ENCODE measurements at places on chromosomes 13 and 19.

DNA sequence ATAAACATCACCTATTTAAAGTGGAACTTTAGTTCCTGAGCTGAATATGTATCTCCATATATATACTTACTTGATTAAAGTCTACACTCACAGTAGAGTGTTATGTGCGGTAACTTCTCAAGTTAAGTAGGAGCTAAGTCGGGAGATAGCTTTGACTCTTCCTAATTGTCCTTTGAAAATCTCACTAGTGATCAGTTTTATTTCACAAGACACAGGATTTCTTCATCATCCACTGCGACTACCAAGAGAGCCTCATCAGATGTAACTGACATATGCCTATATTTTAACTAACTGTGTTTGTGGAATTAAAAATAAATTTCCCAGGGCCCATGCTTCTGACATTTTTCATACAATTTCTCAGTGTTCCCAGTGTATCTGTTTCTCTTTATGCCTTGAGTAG is 1664.0 kb downstream of the EFNB2 start:
- no peak for DNase-seq

- DNase-seq, result peak; percentile 59
These were observed 99.2 kb downstream of the SLC7A1 start for GRCh38 chr13:29496241-29496712.

DNA sequence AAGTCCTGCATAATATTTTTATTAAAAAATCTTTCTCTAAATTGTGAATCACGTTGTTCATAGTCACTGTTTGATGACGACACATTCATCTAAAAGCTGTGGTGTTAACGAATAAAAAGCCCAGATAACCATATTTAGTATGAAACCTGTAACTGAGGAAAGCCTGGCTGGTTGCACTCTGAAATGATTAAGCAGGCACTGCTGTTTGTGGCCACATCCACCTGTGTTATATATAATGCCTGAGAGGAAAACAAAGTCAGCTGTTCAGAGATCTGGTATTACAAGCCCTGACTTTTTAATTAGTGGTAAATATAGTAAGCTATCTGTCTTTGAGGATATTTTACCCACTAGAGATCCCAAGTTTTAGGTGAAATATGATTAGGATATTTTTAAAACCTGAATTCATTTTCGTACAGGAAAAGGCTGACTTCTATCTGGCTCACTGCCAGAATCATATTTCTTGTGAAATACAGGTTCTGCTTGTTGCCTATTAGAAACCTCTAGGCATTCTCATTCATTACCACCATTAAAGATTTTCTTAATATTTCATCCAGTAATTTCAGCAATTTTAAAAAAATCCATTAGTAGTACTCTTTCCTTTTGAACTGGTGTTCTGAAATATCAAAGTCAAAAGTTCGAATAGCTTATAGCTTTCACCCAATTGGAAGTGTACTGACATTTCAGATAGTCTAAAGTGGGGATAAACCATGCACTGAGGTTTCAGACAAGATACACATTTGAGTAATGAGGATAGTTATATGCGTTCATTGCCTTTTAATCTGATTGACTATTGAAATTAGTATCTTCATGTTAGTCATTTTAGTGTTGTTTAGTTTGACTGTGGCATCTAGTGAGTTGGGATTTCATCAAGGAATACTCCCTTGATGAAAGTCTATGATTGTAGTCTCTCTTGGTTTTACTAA is 79.7 kb downstream of the LMO7 start:
- peak; percentile 62 for DNase-seq

DNA sequence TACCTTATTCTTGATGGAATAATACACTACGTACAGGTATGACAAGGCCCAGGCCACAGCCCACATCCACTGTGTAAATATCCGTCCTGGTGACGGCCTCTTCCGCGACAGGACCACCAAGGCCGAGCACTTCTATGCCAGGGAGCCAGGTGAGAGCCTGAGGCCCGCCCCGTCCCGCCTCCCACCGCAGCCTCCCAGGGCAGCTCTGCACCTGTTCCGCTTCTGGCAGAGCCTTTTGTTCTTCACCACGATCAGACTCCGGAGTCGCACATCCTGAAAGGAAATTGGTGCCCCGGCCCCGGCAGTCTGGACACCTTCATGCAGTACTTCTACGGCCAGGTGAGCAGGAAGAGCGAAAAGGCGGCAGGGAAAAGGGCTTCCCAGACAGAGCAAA is 10.6 kb upstream of the ZNF358 start:
- no peak for DNase-seq

GRCh38 chr13:104357672-104358354 is 1291.6 kb upstream of the SLC10A2 start:
- no peak for DNase-seq

DNA sequence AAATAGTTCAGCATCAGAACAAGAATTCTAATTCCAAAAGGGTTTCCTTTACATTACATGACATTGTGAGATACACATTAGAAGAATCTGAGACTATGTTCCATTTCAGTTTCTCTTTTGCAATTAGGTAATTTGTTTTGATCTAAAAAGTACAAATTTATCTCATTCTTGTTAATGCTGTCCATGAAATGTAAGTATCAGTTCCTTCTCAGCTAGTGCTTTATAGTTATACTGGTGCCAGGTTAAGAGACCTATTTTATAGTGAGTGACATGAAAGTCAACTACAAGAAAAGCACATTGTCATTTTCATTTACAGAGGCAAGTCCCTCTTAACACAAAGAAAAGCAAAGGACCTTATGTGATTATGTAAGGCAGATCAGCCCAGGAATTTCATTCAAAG is 43.9 kb downstream of the RCBTB2 start:
- no peak for DNase-seq

GRCh38 chr13:62635161-62635560 is 1219.5 kb upstream of the PCDH20 start:
- DNase-seq, result peak; percentile 7
